ENCODE measurements at places on chromosomes 1 and 21.

- no peak for DNase-seq
These were observed 17.0 kb upstream of the SUCO start for GRCh38 chr1:172515927-172516326.

- no peak for DNase-seq
These were observed 81.9 kb upstream of the PRRC2C start for GRCh38 chr1:171403393-171403792.

DNA sequence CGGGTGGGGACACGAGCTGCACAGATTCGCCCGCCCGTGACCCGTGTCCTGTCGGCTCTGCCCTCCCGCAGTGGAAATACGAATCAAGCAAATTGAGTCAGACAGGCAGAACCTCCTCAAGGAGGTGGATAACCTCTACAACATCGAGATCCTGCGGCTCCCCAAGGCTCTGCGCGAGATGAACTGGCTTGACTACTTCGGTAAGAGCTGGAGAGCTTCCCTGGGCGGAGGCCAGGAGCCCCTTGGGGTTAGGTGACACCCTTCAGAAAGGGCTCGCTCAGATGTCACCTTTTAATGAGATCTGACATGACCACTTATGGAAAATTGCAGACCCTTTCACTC, 489 bp downstream of the CDCA8 start:
- DNase-seq, result no peak

- no peak for DNase-seq
These were observed 265.5 kb upstream of the FMN2 start for GRCh38 chr1:239826211-239826610.

DNA sequence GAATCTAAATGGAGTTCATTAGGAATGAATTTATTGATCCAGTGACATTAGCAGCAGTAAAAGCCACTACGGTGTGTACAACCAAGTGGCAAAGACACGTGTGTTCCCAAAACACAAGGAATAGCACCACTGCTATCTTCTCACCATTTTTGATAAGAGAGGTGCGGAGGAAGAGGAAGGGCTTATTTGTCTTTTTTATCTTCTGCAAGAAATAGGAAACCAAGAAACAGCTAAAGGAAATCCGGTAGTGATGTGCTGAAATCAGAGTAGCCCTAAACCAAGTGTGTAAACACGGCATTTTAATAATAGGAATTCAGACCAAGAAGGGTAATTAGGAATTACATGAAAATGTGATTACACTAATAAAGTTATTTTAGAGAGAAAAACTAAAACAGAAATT, 9.1 kb upstream of the SCYL3 start:
- no peak for DNase-seq

DNA sequence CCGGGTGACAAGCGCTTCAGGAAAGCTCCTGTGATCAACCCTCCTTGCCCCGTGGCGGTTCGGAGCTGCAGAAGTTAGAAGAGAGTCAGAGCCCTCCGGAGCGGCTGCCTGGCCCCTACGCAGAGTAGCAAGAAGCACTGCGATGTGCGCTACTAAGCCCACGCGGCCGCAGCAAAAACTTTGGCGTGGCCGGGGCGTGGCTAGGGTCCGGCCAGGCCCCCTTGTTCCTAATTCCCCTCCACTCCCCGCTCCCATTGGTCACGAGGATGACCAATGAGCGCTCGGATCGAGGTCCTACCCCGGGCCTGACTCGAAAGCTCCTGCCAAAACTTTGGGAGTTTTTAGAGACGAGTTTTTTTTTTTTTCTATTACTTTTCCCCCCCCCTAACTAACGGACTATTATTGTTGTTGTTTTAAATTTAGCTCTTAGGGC, at the start of gene HLX:
TSS of gene HLX (plus strand) at position 368 of the 433 bp plus-strand sequence. CDS start 415 bp downstream, outside the sequence.
- DNase-seq, result no peak

DNA sequence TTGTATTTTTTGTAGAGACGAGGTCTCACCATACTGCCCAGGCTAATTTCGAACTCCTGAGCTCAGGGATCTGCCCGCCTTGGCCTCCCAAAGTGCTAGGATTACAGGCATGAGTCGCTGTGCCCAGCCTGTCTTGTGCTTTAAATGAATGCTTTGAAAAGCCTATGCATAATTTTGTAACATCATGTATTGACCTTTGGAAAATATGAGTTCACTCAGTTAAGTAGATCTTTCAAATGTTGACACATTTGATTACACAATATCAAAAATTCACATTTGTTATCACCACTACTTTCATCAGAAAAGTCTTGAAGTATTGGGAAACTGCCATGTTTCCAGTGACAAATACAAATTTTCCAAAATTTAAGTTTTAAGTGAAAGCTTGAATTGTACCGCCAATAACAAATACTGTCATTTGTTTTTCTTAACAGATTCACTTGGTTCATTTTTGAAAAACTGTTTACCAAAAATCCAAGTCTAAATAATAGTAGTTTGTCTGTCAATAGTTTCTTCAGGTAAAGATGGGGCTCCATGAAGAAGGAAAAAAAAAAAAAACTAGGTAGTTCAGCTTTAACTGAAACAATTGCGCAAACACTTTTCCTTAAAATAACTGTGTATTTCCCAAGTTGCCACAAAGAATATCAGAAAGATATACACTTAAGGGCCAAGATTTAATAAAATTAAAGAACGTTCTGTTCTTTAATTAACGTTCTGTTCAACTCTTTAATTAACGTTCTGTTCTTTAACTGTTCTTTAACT, 233.2 kb upstream of the NR5A2 start:
- DNase-seq, result no peak

DNA sequence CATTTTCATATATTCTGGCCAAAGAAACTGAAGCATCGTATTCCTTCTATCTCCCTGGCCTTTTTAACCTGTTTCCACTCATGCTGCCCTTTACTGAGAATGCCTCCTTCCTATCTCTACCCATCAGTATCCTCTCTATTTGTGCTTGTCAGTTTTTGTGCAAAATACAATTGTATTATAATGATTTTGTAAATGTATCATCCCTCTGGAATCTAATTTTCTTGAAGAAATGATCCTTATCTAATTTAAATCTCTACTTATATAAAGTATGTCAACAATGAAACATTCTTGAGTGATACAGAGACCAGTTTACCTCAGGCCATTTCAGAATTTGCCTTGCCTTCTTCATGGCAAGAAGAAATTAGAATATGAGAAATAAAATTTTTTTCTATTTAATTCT, 59.0 kb upstream of the TEKT2 start:
- no peak for DNase-seq

GRCh38 chr21:15250384-15250783, 185.6 kb upstream of the NRIP1 start:
- no peak for DNase-seq

- no peak for DNase-seq
These were observed 15.9 kb upstream of the CEP350 start for GRCh38 chr1:179938752-179939151.

- DNase-seq, result peak; percentile 76
These were observed 12.6 kb downstream of the PYCR2 start for GRCh38 chr1:225911191-225912130.

GRCh38 chr1:61520401-61520800, 204.5 kb downstream of the TM2D1 start:
- DNase-seq, result no peak

DNA sequence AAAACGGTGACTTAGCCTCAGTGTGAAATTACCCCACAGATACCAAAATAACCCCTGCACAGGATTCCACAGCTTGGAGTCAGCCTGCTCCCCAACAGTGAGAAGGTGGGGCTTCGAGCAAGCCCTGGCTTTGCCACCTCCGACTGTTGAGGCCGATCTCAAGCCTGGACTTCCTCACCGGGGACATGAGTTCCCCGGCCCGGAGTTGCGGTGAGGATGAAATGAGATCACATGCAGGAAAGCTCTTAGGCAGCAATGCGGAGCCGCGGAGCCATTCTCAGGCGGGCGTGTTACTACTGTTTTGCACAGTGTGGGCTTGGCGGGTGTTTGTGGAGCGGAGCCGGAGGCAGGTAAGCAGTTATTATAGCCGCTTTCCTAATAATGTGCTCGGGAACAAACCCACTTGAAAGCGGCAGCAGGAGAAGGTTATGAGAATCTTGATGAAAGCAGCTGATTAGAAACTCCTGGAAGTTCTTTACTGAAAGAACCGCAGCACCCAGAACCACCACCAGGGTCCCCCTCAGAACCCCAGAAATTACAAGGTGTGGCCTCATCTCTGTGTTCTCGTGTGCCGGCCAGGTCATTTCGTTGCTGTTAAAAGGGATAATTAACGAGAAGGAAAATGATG, 3.9 kb upstream of the CLSTN1 start:
- DNase-seq, result no peak

DNA sequence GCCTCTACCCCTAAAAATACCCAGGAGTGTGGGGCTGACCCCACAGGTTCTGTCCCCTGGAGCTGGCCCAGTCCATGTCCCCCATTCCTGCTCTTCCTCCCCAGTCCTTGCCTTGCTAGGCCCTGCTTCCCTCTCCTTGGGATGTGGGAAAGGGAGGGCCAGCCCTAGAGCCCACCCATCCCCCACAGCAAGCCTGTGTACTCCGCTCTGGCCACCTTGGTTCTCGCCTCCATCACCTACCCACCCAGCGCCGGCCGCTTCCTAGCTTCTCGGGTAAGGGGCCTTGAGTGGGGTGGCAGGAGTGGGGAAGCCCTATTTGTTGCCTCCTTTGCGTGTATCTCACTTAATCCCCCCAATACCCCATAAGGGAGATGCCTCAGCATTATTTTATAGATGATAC, 6.7 kb downstream of the CLCNKB start:
- DNase-seq, result no peak

All from T-helper 17 cell (primary cell).